Adrenal gland (tissue), 19 donors: ENCODE measurements at places on chromosomes 7 and 10.

DNA sequence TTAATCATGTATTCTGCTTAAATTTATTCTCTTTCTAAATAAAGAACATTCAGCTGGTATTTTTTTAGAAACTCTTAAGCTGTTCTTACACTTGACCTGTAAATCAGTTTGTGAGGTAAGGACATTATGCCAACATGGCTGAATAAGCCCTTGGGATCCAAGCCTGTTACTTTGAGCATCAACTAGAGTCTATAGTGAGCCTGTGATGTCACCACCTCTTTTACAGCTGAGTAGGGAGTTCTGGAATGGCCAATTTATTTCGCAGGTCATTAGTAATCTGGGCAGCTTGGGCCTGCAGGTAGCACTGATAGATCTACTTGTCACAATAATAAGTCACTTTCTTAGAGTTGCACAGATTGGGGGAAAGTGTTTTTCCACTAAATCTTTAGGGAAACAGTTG lies 915.2 kb upstream of the MBL2 start:
- DNase-seq, result no peak

DNA sequence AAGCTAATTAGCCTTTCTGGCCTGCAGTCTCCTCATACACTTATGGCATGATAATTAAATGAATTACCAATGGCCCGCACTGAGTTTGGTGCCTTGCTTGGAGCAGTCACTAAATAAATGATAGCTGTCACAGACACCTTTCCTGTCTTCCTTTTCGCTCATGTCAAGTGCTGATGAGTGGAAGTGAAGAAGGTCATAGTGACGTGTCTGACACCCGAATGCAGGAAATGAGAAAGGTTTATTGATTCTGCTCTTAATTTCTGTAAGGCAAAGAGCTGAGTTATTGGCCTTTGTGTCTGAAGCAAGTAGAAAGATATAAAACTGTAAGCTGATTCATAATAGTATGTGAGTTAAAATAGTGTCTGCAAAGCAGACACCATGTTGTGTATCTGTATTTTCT lies 13.2 kb upstream of the ESYT2 start:
- DNase-seq, result no peak

- DNase-seq, result no peak
Observed at GRCh38 chr7:5679813-5680473, 101.5 kb downstream of the RNF216 start.

DNA sequence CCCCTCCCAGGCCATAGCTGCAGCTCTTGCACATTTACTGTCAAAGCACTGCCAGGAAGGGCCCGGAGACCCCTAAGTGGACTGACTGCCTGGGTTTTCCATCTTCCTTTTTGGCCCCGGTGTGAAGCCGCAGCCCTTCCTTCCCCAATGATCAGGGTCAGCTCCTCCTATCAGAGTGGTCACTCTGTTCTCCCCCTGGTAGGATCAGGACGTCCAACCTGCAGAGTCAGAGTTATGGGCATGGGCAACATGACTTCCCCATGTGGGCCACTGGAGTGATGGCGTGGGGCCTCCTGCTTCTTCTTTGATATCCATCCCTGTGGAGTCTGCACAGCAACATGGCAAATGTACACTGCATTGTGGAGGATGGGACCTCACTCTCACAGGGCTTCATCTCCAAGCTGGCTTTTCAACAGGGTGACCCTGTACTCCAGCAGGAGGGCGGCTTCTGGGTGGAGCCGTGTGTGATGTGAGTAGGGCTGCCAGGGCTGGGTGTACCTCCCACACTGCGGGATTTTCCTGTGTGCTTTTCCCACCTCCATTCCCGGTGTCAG lies 6.4 kb upstream of the RAMP3 start:
- peak; percentile 10 for DNase-seq

DNA sequence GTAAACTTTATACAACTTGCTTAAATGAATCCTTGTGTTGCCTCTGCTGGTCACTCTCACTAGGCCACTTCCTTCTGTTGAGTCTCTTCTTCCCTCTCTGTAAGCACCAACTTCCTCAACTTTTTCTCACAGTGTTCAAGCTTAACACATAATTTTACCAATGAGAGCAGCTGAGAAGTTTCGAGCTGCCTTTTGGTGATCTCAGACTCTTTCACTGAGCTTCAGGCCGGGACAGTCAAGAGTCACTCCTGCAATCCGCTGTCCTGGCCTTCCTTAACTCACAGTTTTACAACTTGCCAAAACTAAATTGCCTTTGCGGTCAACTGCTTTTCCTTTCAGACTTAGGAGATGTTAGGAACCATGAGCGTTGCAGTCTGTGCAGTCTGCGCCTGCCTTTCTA lies 47.4 kb downstream of the PRPF18 start:
- DNase-seq, result no peak

DNA sequence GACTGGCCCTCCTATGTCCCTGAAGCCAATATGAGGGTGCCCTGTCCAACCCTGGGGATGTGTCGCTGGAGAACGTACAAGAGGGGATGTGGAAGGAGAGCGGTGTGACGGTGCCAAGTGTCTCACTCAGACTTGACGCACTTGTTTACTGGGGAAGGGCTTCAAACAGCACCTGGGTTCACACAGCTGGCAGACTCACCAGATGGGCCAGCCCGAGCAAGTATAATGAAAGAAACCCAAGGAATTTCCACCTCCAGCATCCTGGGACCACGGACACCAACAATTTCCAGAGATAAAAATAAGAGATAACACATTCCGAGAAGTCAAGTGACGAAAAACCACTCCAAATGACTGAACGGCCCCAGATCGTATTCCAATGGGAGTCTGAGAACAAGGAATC lies 5.3 kb downstream of the ATP5MF start:
- DNase-seq, result no peak

GRCh38 chr7:69042138-69042537 lies 556.1 kb upstream of the AUTS2 start:
- DNase-seq, result no peak

- DNase-seq, result peak; percentile 25
Observed at GRCh38 chr7:81676813-81677212, 93.0 kb downstream of the HGF start.

DNA sequence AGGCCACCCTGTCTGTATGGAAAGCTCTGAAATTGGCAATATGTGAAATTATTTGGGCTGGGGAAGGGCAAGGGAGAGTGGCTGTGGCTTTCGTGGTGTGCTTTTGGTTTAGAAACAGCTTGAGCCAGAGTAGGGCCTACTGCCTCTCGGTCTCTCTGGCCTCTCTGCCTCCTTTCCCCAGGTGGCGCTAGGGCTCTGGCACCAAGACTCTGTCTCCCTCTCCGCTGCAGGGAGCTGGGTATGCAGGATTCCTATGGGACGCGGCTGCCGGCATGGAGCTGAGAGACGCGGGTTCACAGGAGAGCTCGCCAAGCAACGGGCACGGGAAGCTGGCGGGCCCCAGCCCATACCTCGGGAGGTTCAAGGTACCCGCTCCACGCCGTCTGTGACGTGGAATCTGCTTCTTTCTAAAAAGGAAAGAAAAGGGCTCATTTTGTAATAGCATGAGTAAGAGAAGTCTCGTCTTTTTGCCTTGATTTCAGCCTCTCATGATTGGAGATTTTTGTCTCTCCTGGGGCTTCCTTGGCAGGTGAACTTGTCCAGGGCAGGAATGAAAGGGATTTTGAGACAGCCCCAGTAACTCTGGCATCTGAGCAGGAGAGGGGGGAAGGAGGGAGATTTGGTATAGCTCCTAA lies 105.1 kb upstream of the ANLN start:
- DNase-seq, result no peak

GRCh38 chr7:93719546-93719945 lies 145.0 kb upstream of the CALCR start:
- no peak for DNase-seq

DNA sequence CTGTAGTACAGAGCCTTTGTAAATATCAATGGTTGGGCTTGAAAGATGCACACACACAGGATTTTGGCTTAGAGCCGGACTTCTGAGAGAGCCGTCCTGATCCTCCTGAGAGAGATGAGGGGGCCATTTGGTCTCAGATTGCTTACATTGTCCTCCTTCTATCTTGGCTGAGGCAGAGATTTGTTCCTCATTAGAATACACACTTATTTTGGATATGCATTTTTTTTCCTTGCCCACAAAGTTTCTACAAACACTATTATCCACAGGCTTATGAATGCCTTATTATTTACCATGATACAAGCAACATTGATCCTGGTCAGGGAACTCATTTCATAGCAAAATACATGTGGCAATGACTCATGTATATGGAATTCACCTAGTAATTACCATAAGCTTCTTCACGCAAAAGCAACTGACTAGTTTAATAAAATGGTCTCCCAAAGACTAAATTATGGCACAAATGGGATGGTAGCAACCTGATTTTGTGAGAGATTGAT lies 175.3 kb downstream of the MDFIC start:
- no peak for DNase-seq

DNA sequence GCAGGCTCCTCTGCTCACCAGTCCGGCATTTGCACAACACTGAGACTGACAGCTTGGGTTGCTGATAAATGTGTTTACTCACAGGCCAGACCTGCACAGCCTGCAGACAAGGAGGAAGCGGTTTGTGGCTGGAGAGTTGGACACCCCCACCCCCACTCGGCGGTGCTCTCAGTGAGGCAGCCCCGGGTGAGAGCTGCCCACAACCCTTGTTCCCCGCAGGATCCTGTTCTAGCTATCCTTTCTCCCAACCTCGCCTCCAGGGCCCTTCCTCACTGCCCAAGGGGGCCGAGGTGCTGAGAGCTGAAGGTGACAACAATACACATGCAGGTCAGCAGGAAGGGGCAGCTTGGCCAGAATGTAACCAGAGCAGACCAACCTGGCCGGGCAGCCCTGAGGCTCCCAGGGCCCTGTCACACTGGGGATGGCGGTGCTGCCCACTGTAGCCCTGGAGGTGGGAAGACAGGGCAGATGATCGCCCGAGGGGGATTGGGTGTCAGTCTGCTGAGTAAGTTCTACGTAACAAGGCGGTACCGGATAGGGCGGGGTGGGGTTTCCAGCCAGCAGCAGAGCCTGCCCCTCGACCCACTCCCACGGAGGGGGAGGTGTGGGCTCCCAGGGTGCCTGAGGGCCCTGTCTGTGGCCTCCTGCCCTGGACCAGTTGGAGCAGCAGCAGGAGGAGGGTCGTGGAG lies 2.1 kb upstream of the ADAM8 start:
- DNase-seq, result no peak

DNA sequence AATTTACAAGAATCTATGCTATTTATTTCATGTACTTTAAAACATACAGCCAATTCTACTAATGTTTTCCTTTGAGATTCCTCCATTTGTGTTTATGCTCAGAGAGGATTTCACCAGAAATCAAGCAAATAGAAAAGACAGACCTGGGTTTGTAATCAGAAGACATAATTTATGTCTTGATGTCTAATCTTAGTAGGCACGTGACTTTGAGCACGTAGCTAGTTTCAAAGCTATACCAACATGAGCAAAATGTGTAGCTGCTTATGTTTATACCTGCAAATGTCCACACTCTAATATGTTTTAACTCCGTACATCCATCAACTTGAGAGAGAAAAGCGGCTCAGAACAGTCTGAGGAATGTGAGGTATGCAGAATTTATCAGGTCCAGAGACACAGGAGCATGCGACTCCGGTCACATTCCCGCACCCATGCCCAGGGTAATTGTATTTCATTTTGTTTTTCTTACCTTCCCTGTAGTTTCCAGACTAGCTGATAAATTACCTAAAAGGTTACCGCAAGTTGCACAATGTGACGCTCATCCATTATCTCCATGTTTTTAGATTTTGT lies 40.0 kb downstream of the SVOPL start:
- DNase-seq, result no peak
